ENCODE measurements at places on chromosomes 2 and 18.

- no peak for DNase-seq
Observed at GRCh38 chr2:50687327-50687726, 344.6 kb downstream of the NRXN1 start.

DNA sequence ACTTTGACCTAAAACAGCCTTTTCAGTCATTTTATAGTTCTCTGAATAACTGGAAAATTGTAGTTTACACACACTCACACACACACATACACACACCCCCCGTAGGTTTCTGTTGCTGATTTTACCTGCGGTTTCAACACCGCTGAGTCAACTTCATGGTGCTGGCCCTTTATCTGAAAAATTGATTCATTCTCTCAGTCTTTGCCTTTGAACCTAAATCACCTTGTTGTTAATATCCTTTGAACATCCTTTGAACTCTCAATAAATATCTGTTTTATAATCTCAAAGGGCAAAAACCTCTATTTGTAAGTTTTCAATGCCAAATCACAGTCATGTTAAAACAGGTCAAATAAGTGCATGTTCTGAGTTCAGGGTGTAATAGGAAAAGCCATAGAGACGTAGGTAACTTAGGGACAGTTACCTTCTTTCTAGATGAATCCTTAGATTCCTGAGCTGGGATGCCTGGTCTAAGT, 109.0 kb upstream of the BZW1 start:
- DNase-seq: no peak

- peak; percentile 57 for DNase-seq
Observed at GRCh38 chr2:109256921-109257320, 127.9 kb downstream of the SH3RF3 start.

- no peak for DNase-seq
Observed at GRCh38 chr18:74074668-74075564, 72.7 kb downstream of the FBXO15 start.

GRCh38 chr2:142725386-142725785, 152.1 kb upstream of the KYNU start:
- DNase-seq: no peak

DNA sequence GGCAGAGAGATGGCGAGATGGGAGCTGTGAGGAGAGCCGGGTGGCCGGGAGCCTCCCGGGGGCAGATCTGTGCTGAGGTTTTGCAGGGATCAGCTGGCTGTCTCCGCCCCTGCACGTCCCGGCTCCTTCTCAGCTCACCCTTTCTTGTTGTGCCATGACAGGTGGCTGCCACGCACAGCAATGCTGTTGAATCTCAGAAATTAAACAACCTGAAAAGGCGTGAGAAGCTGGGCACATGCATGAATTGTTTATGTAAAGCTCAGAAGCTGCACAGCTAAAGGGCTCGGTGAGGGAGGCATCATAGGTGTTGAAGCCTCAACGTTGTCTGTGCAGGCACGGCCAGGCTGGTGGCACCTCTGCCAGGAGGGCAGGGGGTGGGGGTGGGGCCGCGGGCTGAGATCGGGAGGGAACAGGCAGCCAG, 858 bp upstream of the RTP5 start:
- peak; percentile 6 for DNase-seq

DNA sequence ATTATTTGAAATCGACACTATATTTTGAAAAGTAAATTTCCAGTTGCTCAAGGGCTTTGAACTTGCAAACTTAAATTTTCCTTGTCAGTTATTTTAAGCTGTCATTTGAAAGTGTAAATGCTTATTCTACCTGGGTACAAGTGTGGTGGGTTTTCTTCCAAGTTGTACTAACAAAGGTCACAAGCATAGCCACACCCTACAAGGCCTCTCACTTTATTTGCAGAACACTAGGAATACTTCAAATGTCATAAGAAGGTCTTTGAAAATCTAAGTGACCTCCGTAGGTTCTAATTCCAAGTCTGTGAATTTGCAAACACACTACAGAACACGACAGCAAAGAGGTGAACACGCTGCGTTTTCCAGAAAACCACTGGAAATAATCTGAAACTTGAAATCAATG, 9.3 kb upstream of the RMDN2 start:
- no peak for DNase-seq

GRCh38 chr18:46097431-46097800, 680 bp downstream of the ATP5F1A start:
- DNase-seq: no peak

DNA sequence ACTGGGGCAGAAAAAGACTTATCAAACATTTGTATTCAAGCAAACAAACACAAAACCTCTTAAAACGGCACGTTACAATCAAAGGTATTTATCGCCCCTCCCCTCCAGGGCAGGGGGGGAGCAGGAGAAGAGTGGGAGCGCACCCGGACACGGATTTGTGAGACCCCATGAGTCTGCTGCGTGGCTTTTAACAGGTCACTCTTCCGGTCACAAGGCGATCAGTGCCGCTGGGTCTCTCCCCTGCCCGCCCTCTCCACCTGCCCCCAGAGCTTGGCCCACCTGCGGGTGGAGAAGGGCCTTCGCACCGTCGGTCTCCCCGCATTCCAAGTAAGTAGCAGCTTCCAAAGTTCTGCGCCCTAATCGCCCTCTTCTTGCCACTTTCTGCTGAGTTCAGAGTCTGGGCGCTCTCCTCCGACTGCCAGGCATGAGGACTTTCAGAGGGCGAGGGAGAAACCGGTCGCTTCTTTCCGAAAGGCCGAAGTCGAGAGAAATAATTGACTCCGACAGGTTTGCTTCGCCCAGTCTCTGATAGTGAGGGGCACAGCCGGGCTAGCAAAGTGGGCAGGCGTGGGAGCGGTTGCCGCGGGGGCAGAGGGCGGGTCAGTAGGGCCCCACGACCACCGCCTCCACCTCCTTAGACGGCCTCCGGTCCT, 800 bp downstream of the RPRM start:
- peak; percentile 35 for DNase-seq

DNA sequence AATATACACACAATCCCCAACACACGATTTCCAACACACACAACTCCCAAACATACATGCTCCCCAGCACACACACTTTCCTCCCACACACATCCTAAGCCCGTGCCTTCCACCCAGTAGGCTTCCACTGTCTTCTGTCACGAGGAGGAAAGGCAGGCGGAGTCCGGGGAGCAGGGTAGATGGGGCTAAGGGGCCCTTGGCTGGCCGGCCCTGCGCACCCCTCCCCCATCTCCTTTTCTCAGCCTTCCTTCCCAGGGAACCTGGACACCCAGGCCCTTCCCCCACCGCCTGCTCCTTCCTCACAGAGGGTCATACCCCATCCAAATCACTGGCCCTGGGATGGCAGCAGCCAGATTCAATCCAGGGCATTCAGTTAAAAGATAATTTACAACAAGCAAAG, 3.4 kb upstream of the PDCD1 start:
- DNase-seq: peak; percentile 9

All from right cardiac atrium (tissue), 5 donors.